CD4-positive, alpha-beta T cell treated with Interleukin-21 for 1 hour (primary cell): ENCODE measurements at places on chromosomes 3 and 15.

DNA sequence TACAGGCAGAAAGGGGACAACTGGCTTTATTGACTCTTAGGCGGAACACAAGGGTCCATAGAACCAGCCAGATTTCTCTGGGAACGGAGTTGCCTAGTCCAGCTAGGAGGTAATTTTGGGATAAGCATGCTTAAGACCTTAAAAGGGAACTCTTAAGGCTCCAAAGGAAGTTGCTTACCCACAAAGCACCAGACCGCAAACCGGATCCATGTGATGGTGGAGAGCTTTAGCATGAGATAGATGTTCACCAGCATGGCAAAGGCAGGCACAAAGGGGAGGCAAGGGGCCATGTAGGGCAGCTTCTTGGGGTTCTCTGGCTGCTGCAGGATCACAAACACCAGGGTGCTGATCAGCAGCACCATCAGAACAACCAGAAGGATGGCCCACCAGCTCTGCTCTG is 61.4 kb downstream of the CLDN11 start:
- no peak for DNase-seq

DNA sequence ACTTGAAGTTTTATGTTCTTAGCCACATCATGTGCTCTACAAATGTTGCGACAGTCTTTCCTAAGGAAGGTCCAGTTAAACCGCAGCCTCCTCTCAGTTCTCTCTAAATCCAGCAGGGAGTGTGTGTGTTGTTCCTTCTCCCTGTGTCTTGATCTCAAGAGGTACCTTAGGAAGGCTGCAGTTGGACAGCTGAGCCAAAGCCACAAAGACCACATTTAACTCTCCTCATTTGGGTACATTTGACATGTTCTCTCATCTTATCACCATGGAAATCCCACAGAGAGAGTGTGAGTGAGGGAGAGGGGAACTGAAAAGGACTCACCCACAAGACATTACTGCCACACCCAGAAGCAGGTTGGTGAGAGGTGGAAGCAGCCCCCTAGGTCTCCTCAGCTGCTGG is 79.5 kb downstream of the CD200R1L start:
- DNase-seq: peak; percentile 23

GRCh38 chr3:46129588-46130272 is 78.4 kb downstream of the CCR1 start:
- peak; percentile 31 for DNase-seq

DNA sequence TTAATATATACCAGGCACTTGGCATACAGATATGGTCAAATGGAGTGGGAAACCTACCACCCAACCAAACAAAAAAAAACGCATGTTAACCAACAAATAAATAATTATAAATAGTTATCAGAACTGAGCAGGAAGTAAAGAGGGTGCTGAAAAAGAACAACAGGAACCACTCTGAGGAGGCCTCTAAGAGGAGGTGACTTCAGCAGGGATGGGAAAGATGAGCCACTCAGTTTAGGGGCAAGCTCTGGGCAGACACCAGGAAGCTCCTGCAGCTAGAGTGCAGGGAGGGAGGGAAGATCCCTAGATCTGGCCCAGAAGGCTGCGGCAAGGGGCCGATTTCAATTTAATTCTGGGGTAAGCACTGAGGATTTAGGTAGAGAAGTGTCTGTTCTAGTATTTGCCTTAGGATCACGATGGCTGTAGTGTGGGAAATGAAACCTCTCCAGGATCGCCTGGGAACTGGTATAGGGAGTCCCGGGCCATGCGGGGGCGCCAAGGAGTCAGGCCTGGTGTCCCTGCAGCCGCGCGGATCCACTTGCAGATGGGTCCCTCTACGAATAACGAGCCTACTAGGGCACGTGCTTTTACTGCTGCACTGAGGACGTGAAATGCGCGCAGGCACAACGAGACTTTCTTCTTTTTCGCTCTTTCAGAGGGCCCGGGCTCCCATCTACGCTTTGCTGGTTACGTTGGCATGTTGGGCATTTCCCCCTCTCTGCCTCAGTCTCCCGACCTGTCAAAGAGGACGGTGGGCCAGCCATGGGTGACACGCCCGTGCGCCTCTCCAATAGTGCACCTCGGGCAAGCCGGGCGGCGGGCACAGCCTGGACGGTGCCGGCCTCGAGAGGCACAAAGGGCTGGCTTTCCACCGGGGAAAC is 1.5 kb upstream of the LIMD1 start:
- DNase-seq: peak; percentile 78
